HS-5 (cell line): ENCODE measurements at places on chromosomes 1 and 21.

GRCh38 chr1:19397217-19397945 is 85.3 kb downstream of the SLC66A1 start:
- no peak for DNase-seq

- no peak for DNase-seq
Measured at GRCh38 chr1:204617256-204618147, 68.0 kb downstream of the LRRN2 start.

DNA sequence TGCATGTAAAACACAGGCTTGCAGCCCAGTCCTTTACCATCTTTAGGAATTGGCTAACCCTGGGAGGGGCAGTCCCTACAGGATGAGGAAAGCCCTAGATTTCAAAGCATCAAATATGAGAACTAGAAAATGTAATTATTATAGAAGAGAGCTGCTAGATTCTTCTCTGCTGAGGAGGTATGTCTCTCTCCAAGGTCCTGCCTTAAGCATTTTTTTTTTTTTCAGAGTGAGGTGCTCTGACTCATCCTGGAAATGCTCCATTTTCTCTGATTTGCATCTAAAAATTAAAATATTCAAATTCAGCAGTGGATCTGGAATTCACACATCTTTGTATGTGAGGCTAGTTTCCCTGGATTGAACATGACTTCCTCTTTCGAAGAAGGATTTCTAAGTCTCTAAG is 149.8 kb downstream of the ZNF648 start:
- no peak for DNase-seq

GRCh38 chr1:11342621-11343032 is 69.6 kb downstream of the UBIAD1 start:
- DNase-seq = no peak

DNA sequence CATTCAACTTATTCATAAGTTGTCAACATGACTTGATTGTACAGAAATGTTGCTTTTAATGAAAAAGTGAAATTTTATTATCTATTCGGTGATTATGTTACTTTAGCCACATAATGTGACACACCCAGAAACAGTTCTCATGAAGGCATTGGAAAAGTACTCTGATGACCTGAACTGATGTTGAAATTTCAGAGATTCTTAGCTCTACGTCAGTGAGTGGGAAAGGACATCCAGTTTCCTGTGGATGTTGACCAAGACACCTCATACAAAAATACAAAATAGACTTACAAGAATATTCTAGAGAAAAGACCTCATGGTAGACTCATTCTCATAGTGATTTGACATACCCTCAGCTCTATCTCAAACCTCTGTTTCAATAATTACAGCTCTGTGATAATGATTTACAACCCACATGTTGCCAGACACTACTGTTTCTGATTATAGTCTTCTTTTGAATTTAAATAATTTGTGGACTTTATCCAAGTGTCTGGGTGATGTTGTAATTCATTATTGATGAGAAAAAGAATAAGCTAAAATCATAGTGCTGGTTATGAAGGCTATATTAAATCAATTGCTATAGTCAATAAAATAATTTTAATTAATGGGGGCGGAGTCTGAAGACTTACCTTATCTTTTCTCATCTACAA is 37.3 kb downstream of the KCNK2 start:
- no peak for DNase-seq

- no peak for DNase-seq
Measured at GRCh38 chr1:26417111-26417759, 6.6 kb downstream of the LIN28A start.

GRCh38 chr1:150563340-150564038 is 14.3 kb downstream of the ADAMTSL4 start:
- no peak for DNase-seq

DNA sequence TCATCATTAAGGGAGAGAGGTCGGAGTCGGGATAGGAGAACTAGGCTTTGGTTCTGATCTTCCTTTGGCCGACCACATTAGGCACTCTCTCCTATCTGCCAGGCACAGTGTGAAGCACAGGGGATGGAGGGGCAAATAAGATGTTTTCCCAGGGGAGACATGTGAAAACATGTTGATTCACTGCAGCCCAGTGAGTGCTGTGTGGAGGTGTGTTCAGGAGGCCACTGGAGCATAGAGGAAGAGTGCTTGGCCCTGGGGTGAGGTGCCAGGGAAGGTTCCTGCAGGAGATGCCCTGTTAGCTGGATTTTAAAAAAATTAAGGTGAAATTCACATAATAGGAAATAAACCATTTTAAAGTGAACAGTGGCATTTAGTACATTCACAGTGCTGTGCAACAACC is 3.7 kb downstream of the VANGL2 start:
- DNase-seq = no peak

GRCh38 chr1:40315795-40316594 is 1.1 kb downstream of the COL9A2 start:
- no peak for DNase-seq

GRCh38 chr1:206770531-206771337 is at the start of gene IL19:
Gene IL19 (plus strand): TSS chr1:206770773. CDS start chr1:206836663, 65,890 bp downstream.
- no peak for DNase-seq

GRCh38 chr1:162056043-162056442 is 13.4 kb upstream of the NOS1AP start:
- DNase-seq = no peak

DNA sequence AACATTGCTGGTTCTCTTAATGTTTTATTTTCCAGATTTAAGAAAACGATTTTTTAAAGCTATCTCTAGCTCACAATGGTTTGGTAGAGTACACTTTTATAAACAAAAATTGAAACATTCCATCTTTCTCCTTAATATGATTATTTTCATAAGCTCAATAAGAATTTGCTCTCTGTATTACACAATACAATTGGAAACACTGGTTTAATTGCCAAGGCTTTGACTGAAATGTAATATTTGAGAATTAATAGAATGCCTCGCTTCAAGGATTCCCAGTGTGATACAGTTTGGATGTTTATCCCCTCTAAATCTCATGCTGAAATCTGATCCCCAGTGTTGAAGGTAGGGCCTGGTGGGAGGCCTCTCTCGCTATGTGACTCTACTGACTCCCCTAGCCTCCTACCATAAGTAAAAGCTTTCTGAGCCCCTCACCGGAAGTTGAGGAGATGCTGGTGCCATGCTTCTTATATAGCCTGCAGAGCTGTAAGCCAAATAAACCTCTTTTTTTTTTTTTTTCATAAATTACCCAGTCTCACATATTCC is 67.4 kb downstream of the DDAH1 start:
- no peak for DNase-seq

DNA sequence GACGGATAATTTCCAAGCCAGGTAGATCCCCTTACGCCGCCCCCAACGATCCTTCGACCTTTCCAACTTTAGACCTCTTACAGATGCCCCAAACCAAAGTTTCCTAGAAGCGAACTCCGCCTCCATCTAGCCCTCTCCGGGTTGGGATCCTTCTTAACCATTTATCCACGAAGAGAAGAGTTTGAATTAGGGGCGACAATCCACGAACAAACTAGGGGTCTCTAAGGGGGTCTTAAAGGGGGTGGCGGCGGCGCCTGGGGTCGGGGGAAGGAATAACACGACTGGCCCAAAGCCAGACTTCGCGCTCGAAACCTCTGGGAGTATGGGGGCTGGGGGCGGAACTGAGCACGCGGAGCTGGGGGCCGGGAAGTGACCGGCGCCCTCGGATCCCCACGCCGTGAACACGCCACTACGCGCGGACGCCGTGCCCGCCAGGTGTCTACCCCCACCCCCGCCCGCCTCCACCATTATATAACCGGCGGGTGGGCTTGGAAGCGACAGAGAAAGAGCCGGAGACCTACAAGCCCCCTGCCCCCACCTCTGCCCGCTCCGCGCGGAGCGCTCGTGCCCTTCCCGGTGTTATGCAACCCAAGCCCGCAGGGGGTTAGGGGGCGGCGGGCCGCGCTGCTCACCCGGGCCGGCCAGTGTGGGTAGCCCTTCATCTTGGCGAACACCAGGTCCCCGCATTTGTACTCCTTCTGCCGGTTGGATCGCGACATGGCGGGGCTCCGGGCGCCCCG is 594 bp downstream of the HDGF start:
- DNase-seq = no peak

- no peak for DNase-seq
Measured at GRCh38 chr1:156811168-156811567, 5.5 kb downstream of the SH2D2A start.

DNA sequence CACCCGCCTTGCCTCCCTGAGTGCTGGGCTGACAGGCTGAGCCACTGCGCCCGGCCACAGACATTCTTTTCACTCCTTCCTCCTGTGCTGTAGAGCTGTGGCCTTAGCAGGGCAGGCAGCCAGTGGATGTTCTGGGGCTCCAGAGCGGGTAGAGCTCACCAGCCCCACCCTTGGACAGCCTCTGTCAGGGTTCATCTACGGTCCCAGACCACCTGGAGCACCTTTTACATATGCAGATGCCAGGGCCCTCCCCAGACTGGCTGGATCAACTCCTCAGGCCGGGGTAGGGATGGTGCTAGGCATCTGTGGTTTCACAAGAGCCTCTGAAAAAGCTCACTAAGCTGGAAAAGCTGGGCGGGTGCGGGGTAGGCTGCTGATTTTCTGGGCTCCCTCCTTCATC is 4.6 kb downstream of the ATP13A2 start:
- DNase-seq = no peak

DNA sequence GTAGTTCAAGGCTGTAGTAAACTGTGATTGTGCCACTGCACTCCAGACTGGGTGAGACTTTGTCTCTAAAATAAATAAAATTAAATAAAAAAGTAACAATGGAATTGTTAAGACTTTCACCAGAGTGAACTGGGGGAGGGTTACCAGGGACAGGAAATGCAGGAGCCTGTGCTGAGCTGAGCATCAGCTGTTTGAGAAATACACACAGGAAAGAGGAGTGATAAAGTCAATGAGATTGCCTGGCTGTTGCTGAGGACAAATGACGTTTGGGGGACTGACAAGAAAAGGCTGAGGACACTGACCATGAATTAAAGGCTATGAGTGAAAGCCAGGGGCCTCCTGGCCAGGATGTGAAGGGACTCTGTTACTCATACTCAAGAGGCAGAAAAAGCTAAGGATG is 226.3 kb downstream of the SETD4 start:
- no peak for DNase-seq

- DNase-seq = no peak
Measured at GRCh38 chr21:42439284-42440186, 35.8 kb downstream of the UBASH3A start.

GRCh38 chr1:24015221-24016210 is 35.4 kb upstream of the SRSF10 start:
- DNase-seq = no peak

GRCh38 chr1:212283741-212284140 is 1.5 kb upstream of the PPP2R5A start:
- DNase-seq = no peak

GRCh38 chr1:246794828-246795671 is 70.8 kb downstream of the SCCPDH start:
- no peak for DNase-seq

- peak; percentile 72 for DNase-seq
Measured at GRCh38 chr21:35179990-35180540, 131.0 kb upstream of the RUNX1 start.

GRCh38 chr1:101086783-101087182 is 61.2 kb upstream of the DPH5 start:
- DNase-seq = no peak

GRCh38 chr1:231612393-231613089 is 14.0 kb upstream of the DISC1 start:
- DNase-seq = no peak

DNA sequence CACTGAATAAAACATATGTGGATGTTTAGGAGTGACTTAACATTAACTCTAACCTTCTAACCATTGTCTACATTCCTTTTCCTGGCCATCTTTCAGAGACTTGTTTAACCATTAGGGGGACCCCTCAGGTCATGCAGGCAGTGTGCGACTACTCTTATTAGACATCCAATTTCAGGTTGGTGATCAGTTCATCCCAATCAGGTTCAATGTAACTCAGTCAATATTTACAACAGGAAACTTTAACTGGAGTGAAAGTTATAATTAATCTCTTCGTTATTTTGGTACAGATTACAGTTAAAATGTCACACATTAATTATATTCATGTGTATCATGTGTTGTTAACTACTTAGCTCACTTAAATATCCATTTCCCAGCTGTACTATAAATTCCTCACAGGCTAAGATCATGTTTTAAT is 68.8 kb upstream of the RGS1 start:
- DNase-seq = no peak

- no peak for DNase-seq
Measured at GRCh38 chr1:109516872-109517271, 7.3 kb upstream of the AMIGO1 start.

DNA sequence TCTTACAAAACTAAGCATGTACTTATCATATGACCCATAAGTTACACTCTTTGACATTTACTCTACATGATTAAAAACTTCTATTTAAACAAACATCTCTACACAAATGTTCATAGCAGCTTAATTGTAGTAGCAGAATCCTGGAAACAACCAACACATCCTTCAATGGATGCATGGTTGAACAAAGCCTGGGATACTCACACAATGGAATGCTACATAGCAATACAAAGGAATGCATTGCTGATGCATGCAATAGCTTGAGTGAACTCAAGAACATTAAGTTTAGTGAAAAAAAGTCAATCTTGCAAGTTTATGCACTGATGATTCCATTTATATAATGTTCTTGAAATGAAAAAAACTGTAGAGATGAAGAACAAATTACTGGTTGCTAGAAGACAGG is 686.9 kb downstream of the LRRIQ3 start:
- DNase-seq = no peak

- DNase-seq = no peak
Measured at GRCh38 chr1:117572546-117572945, 33.3 kb upstream of the TENT5C start.

GRCh38 chr21:41147096-41147978 is 20.6 kb upstream of the BACE2 start:
- no peak for DNase-seq

- peak; percentile 79 for DNase-seq
Measured at GRCh38 chr1:170162459-170163246, 16.9 kb downstream of the NTMT2 start.

- no peak for DNase-seq
Measured at GRCh38 chr1:6412896-6413295, 6.8 kb downstream of the HES2 start.

- DNase-seq = no peak
Measured at GRCh38 chr1:10648689-10649516, 147.5 kb downstream of the CASZ1 start.

GRCh38 chr1:59900640-59901039 is 25.9 kb downstream of the CYP2J2 start:
- DNase-seq = no peak

DNA sequence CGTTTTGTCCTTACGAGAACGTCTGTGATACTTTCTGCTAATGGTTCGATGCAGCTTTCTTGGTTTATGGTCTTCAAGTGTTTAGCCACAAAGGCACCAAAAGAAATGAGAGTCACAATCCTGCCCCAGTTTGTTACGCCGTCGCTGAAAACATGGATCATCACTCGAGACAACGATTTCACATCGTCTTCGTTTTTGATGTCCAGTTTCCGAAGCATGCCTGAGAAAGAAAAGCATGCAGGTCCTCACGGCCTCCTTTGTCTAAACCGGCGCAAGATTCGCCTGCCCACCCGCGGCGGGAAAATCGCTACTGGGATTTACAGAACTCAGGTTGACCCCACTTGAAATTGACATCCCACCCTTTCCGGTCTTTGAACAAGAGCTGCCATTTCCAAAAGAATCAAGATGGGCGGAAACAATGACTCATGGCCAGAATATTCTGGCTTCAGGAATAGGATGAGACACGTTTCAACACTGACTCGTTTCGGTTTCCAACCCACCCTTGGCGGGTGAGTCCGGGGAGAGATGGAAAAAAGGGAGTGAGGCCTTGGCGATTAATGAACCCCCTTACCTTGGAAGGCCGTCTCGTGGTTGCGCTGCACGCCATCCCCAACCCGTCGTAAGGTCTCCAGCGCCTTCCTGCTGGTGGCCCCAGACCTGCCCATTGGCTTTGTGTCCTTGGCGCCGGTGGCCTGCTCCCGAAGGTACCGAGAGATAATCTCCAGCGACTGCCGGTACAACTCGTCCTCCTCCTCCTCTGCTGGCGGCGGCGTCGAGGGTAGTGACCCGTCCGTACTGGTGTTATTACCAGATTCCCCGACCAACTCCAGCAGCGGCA is 919 bp downstream of the MCL1 start:
- DNase-seq = no peak
